ENCODE measurements at places on chromosomes 11 and 22.

DNA sequence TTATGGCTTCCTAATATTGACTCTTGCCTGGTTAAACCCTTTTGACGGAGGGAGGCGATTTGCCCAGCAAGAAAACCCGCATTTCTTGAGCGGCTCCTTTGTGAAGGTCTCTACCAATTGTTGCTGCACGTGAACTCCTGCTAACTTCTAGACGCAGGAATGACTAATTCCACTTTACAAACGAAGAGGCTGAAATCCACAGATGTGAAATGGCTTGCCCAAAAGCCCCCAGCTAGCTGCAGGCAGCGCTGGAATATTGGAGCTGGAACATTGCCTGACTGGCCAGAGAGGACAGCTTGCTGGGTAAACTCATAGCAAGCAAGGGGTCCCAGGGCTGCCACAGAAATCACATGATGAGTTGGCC lies 542 bp downstream of the GCAT start:
- DNase-seq = peak; percentile 37

GRCh38 chr11:71131861-71132260 lies 120.5 kb downstream of the SHANK2 start:
- DNase-seq = no peak

GRCh38 chr11:68583041-68583446 lies 101.3 kb upstream of the GAL start:
- peak; percentile 53 for DNase-seq

DNA sequence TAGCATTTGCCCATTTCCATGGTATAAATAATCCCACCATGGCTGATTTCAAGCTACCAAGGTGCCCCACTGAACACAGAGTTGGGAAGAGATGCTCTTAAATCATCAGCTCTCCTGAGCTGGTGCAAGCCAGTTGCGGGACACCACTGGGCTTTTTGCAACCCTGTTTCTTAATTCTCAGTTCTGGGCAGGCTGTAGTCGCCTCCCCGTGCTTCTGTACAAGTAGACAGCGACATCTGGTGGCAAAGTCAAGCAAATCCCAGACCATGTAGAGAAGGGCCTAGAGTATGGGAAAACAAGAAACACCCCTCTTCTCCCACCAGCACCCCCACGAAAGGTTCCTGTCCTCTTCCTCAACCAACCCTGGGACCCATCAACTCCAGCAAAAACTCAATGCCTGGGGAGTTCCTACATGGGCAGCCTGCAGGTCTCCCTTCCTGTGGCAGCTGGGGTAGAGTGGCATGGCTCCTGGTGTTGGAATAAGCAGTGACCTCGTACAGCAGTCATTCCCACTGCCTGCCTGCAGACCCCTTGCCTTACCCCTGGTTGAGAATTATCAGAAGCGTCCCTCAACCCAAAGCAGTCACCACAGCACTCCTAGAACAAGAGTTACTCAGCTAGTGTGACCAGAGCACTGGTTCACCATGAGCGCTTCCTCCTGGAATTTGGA lies 68.4 kb downstream of the IGLL5 start:
- peak; percentile 50 for DNase-seq

DNA sequence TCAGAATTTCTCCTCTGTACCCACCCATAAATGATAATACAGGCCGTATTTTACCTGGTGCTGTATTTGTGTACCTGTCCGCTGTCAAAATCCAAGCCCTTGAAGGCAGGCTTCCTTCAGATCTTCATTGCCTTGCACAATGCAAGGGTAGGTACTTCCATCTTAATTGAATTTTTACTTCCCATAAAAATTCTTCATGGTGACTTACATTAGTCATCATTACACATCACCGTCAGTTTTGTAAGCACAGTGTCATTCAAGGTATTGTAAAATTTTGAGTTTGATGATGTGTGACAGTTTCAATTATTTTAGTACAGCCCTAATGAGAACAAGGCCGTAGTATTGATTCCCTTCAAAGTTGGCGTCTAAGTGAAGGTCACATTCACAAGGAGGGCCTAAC lies 770 bp upstream of the TSG101 start:
- DNase-seq = peak; percentile 42

DNA sequence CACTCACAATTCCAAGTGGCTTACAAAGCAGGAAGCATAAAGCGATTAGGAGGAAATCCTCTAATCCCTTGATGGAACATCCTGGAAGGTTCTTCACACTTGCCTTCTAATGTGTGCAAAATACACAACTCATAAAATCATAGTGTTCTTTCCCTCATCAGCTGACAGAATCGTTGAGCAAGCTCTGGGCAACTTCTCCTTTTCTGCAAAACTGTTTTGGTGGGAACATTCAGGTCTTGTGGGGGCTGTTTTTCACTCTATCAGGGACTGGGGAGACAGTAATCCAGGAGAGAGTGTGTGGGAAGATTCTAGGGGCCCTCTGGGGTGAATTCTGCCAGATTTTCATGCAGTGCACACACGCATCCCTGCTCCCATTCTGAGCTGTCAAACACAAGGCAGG lies 53.2 kb downstream of the IRAG1 start:
- no peak for DNase-seq

DNA sequence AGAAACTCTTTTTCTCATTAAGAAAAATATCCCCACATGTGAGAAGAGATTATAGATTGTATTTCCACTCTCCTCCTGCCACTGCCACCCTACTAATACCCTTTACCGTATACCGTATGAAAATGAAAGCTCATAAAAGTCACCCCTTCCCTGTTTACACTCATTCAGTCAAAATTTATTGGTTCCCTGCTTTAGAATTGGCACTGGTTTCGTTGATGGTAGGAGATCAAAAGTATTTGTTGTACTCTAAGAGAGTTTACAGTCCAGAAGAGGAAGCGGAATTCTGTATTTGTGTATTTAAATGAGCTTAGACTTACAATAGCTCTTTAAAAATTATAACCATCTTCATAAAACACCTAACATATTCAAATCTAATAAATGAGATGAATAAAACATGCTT lies 68.2 kb downstream of the BBOX1 start:
- no peak for DNase-seq
